ENCODE measurements at places on chromosomes 3 and 15.

DNA sequence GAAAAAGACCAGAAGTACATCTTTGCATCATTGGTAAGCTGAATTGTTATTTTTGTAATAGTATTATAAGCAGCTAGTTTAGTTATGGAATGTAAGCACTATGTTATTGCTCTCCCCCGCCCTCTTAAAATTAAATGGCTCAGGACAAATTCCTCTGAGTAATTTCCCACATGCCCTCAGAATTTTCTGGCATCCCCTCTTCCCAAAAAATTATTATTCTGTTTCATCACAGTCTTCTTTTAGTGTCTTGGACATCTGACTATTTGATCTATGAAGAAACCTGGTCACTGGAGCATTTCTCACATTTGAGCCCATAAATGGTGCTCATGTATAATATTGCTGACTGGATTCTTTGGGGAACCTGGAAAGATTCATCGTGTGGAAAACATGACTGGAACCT is 68.3 kb downstream of the KLHL25 start:
- no peak for DNase-seq

GRCh38 chr3:122987231-122987630 is 40.3 kb downstream of the SEMA5B start:
- DNase-seq = no peak

GRCh38 chr15:70258369-70259027 is 160.8 kb upstream of the TLE3 start:
- DNase-seq = peak; percentile 77

DNA sequence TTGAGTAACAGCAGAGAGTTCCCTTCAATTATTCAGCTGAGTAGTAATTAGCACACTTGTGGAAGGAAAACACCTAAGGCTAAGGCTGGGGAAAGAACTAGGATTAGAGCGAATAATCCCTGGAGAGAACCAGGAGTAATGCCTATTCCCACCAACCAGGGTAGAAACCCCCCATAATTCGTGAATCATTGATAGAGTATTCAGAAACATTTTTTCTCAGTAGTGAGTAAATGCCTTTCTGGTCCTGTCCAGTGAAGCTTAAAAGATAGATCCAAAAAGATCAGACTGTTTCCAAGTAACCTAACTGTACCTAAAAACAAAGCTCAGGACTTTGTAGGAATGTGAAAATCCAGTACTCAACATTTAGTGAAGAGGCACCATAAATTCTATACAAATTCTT is 71.2 kb downstream of the DGKG start:
- no peak for DNase-seq

DNA sequence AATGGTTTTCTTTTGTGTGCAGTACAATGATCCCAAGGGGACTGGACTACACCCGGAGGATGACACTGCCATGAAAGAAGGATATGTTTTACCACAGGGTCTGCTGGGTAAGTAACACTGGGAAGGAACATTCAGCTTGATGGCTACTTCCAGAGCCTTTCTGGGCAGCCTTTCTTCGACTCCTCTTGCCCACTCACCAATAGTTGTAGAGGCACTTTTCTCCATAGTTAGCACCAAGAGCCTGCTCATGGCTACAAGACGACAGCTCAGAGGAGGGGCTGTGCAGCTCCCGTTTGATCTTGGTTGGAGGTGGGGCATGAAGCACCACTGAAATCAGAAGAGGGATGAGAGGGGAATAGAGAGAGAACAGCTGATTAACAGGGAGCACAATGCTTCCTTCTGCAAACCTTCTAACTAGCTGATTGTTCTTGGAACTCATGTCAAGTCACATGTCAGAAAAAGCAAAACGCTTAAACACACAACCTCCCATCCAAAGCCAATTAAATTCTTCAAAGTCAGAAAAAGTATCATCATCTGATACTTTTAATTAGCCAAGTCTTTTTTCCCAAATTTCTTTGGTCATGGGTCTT is 27.9 kb downstream of the ETV5 start:
- no peak for DNase-seq

DNA sequence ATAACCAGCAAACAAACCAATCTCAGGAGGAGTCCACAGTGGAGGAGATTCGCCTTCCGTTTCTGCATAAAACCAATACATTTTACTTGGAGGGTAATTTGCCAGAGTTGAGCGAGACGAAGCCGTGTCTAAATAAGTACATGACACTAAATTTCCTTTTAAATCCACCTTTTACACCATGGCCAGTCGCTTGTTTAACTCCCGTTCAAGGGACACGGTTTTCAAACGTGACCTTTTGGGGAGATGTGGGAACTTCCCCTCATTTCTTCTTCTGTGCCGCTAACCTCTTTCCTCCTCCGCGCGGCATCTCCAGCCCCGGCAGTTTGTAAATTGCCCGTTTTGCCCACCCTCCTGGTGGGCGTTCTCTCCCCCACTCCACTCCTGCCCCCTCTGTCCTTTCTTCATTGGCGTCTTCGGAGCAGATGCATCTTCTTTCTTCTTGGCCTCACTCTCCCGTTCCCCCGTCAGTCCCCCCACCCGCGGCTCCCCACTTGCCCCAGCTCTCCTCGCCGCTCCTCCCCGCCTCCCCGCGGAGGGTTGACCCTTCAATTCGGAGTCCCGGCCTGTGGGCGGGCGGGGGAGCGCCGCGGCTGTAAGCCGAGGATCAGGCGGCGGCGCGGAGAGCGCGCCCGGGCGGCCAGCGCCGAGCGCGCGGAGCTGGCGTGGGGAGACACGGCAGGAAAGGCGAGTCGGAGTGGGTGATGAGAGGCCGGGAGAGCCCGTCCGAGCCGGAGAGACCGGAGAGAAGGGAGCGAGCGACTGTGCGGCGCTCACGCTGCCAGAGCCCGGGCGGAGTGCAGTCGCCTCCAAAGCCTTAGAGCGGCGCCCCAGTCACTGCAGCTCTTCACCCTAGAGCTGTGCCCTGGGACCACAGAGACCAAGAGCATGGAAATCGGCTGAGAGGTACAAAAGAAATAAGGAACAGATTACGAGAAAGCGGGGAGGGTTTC is at the start of gene NLGN1:
TSS of gene NLGN1 (plus strand) at position 584 of the 950 bp plus-strand sequence.
- DNase-seq = no peak

DNA sequence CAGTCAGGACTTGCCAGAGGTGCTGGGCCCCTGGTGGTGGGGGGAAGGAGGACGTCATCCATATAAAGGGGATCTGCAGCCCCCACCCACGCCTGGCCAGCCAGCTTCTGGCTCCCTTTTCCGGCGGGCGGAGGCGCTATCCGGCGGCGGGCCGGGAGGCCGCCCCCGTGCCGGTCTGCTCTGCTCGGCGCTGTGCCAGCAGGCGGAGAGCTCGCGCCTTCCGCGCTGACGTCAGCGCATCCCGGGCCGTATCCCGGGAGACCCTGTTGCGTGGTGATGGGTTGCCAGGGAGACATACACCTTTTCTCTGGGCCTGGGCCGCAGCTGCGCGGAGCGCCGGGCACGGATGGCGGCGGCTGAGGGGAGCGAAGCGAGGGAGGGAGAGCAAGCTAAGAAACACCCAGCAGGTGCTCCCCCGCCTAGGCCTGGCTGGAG is 1.1 kb downstream of the FAM131A start:
- no peak for DNase-seq

DNA sequence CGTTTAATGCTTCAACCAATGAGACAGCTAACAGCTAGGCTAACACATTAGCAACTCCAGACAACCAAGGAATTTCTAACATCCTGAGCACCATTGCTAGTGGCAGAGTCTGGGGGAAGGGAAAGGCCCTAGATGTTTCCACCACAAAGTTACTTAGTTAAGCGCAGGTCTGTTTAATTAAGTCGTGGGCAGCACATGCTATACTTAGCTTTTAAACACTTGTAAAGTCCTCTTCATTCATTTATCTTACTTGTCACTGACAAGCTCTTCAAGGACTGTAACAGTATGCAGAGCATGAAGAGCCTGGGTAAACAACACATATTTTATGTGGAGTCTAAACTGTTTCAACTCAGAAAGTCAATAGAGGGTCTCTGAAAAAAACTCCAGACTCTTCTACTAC is 221.1 kb upstream of the WNT5A start:
- no peak for DNase-seq

GRCh38 chr3:112605285-112605684 is 35.7 kb downstream of the CCDC80 start:
- DNase-seq = no peak

GRCh38 chr15:65796610-65797078 is 4.6 kb upstream of the DENND4A start:
- no peak for DNase-seq

GRCh38 chr3:87771337-87772192 is 287.2 kb downstream of the CGGBP1 start:
- DNase-seq = no peak

DNA sequence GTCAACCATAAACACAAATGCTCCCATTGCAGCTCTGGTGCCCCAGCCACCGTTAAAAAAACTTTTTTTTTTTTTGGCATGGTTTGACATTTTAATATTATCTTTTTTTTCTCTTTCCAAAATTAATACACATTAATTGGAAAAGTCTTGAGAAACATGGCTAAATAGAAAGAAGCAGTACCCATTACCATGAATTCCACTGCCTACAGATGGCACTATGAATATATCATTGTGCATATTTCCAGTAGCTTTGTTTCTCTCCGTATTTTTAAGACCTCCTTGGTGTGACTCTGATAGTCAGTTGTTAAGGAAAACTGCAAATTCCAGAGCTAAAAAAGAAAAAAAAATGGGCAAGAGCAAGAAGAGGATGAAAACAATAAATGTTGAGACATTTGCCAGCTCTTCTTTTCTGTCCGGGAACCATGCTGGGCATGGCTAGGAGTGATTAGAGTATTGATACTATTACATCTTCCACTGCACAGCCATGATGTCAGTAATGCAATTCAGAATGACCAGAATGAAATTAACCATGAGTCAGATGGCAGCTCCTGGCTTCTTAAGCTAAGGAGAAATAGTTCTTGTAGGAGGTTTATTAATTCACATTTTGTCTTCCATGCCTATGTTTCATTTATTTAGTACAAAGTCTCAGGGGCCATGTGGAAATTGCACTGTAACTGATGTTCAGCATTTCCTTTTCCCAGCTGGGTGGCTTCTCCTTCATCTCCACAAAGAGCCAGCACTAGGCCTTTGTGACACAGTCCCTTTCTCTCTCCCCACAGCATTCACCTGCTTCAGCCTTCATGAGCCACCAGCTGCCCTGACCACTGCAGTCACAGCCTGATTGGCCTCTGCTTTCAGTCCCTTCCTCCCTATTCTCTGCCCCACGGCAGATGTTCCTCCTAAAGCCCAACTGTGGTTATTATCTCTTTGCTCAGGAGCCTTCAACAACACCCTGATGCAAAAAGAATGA is 31.8 kb downstream of the SLC7A14 start:
- no peak for DNase-seq

DNA sequence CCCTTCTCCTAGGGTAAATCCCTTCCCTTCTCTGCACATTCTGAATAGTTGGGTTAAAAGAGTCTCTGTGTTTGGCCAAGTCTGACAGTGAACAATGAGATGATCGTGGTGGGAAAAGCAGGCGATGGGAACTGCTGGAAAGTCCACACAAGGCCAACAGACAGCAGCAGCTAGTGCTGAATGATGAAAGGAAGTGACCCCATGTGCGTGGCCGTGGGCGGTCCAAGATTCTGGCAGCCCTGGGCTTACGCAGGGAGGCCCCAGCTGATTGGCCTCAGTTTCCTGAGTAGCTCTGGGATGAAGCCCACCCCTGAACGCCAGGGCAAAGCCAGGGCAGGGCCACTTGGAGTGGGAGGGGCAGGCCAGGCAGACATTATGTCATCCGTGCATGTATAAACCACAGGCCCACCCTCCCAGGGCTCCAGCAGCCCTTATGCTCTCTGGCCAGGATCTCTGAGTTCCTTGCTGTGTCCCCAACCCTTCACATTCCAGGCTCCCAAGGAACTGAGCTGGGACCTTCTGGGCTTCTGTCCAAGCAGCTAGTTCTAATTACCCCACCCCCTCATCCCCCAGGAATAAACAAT is 57.8 kb downstream of the CDC25A start:
- DNase-seq = no peak

DNA sequence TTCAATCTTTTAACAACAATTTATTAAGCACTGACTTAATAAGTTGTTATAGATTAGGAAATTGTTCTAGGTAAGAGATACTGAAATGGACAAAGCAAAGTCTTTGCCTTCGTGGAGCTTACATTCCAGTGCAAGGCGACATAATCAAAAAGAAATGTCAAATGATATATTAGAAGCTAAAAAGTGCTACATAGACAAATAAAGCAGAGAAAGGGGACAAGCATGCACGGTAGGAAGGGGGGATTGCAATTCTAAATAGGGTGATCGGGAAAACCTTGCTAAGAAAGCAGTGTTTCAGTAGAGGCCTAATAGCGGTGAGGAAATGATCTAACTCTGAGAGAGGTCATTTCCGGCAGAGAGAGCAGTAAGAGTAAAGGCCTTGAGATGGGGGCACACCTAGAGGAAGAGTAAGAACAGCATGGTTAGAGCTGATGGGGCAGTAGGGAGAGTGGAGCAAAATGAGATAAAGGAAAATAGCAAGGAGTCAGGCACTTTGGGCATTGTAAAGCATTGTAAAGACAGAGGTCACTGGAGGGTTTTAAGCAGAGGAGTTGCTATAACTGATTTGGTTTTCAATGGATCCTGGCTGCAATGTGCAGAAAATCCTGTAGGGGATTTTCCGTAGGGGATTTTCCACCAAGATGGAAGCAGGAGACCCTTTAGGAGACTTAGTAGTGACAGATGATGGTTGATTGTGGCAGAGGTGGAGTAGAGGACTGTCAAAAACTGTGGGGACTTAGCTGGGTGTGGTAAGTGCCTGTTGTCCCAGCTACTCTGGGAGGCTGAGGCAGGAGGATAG is 71.7 kb upstream of the CFAP20DC start:
- no peak for DNase-seq

Measured in activated T-cell treated with anti-CD3 and anti-CD28 coated beads for 48 hours (primary cell).